Left forelimb (tissue), 1 donor: ENCODE measurements at places on chromosomes 11 and 22.

GRCh38 chr11:122042981-122043380, 73.0 kb downstream of the BLID start:
- no peak for DNase-seq

DNA sequence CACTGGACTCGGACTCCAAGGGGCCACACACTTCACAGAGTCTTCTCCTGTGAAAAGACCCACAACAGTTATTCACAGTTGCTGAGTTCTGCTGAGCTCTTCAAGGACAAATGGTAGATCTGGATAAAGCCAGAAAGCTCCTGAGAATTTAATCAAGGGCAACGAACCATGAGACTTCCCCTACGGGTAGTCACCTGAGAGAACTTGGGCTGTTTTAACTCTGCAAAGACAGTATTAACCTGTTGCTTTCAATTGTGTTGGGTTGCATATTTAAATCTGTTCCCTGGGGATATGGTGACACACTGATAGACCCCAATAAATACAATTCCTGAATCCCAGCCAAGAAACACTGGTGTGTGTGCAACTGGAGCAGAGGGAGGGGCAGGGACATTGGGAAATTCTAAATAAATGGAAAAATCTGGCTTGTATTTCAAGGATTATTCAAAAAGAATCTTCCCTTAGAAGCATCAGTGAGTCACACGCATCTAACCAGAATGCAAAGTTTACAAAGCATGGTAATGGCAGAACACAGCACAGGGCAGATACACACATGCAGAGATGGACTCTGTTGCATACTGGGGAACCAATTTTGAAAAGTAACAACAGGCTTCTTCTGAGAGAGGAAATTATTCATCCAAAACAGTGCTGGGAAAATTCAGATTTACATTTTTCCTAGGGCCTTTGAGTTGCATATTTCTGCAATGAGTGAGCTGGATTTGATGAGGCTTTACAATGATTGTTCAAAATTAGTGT, 4.0 kb downstream of the KCNJ1 start:
- DNase-seq, result peak; percentile 4

DNA sequence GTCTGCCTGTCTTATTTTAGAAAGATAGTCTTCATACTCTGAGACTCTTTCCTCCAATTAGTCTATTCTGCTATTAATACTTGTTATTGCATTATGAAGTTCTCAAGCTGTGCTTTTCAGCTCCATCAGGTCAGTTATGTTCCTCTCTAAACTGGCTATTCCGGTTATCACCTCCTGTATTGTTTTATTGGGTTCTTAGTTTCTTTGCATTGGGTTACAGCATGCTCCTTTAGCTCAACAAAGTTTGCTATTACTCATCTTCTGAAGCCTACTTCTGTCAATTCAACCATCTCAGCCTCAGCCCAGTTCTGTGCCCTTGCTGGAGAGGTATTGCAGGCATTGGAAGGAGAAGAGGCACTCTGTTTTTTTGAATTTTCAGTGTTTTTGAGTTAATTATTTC, 21.0 kb upstream of the OR5AK2 start:
- DNase-seq, result no peak

DNA sequence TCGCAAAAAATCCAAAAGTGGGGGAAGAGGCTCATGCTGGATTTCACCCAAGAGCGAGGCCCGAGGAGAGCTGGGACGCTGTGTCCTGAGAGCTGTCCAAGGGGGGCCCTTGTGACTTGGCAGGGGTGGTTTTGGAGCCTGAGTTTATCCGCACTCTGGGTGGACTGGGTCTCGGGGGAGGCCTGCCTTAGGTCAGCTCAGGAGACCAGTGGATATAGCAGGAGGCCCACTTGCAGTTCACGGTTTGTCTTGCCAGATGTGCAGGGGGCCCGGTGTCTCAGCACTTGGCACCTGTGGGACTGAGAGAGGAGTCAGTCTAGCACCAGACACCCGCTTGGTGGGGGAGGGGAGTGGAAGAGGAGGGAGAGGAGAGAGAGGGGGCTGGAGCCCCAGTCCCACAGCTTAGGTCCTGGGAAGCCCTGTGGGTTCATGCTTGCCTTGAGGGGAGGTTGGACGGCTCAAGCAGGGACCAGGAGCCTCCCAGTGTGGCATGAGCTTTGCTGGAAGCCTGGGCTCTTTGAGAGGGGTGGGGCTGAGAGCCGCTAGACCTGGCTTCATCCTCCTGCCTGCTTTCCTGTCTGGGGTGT, 33.4 kb downstream of the PARVB start:
- DNase-seq, result no peak

GRCh38 chr11:16613262-16613511, 125.3 kb upstream of the C11orf58 start:
- no peak for DNase-seq

DNA sequence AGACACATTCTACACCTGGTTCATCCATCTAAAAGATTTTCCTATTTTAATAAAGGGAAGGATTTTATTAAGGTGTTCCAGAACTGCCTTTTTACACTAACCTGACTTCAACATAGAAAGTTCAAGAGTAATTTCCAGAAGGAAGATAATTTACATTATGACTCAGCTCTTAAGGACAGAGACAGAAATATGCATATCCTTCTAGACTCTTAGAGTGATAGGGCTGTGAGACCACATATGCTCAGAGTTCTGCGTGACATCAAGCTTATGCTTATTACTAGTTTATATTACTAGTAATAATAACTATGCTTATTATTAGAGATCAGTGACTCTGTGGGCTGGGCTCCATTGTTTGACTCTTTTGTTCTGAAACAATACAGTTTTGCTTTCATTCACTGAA, 4.6 kb downstream of the PDGFD start:
- DNase-seq, result no peak

DNA sequence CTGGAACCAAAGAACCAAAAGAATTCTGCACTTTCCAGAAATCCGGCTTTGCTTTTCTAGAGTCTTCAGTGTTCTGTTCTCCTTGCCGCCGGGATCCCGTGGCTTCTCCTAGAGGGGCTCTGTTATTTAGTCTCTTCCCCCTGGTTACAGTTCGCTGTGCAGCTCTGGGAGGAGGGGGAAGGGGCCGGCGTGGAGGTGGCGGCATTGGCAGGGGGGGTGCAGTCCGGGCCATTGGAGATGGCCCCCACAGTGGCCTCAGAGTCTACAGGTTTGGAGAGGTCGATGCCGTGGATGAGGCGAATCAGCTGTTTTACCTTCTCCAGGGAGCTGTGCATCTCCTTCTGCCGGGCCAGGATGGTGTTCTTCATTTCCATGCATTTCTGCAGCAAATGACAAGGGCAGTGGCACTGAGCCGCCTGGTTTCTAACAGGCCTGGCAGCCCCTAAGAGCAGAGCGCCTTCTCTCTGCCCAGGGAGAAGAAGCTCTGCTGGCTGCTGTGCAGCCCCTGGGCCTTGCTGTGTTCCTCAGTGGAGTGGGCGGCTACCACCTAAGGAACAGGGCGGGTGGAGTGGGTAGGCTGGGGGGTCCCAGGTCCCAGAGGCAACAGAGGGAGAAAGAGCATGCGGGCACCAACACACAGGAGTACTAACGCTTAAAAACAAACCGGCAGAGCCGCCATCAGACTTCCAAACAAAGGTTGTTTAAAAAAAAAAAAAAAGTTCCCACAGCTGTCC, 11.6 kb downstream of the LARGE2 start:
- DNase-seq, result no peak

DNA sequence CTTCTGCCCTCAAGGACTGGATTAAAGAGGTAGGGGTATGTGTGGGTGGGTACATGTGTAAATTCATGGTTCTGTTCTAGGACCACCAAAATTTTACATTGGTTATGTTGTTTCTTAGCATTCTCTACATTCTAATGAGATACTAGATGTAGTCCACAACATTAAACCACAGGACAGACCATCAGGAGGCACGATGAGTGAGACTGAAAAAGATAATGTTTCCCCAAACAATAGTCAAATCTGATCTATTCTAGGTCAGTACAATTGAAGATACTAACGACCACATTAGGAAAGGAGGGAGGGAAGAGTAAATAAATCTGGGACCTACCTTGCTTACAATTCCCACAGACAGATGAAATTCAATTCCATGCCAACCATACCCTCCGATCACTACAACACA, 42.2 kb downstream of the MRTFA start:
- no peak for DNase-seq

DNA sequence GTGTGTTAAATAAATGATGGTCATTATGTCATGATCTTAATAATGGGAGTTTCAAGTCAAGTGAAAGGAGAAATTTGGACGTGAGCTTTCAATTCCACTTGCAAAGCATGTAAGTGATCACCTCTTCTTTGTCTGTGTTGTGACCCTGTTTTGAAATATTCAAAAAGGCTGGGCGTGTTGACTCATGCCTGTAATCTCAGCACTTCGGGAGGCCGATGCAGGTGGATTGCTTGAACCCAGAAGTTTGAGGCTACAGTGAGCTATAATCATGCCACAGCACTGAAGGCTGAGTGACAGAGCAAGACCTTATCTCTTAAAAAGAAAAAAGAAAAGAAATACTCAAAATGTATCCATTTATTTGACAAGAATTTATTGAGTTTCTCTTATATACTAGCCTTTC, 32.9 kb upstream of the EED start:
- DNase-seq, result no peak
